ENCODE measurements at places on chromosomes 2 and 18.
A peak's percentile ranks its signal among the peaks of the same experiment; 100 is the strongest.

- no peak for DNase-seq
These were observed 126.4 kb downstream of the CCBE1 start for GRCh38 chr18:59570796-59571195.

DNA sequence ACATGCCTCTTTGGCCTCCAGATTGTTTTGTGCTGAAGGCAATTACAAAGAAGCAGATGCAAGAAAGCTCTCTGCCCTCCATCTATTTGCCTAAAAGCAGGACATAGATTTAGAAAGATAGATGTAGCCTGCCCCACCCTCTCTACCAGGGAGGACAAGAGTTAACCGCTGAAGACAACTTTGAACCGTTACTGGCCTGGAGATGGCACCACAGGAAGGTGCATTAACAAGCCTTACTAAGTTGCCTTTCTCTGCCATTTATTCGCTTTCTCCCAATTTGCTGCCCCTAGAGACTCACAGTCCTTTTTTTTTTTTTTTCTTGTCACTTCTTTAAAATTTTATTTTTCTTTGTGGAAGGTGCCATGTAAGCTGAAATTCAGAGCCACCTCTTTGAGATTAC is 28.8 kb upstream of the RMDN2 start:
- no peak for DNase-seq

DNA sequence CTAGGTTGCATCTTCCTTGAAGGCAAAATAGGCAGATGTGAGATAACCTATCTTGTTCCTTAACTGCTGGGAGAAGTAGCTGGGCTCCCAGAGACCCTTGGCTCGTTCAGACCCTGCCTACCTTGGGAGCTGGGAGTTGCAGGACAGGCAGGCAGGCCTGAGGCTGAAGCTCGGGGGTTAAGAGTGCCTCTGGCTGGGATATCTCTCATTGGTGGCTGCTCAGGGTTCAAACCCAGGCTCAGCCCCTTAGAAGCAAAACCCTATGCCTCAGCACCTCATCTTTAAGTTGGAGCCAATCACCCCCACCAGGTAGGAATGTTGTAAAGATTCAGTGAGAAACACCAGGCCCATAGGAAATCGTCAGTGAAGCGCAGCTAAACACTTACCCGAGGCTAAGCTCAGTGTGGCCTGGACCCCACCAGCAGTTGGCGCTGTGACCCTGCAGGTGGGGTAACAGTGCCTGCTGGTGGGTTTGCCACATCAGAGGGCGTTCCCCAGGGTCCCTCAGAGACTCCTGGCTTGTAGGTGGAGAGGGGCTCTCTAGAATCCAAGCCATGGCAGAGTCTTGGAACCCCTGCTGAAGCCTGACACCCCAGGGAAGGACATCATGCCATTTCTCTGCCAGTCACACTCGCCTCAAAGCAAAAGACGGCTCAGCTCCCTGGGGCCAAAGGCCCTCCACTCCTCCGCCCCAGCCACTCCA is 54.6 kb upstream of the GPR17 start:
- peak; percentile 83 for DNase-seq

DNA sequence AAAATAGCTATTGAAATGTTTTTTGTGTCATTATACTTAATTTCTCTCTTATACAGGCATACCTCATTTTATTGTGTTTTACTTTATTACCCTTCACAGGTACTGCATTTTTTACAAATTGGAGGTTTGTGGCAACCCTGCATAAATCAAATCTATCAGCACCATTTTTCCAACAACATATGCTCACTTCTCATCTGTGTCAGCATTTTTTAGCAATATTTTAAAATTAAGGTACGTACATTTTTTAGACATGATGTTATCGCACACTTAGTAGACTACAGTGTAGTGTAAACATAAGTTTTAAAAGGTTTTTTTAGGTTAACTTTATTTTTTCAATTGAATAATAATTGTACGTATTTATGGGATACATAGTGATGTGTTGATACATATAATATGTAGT is 30.8 kb upstream of the RALBP1 start:
- no peak for DNase-seq

DNA sequence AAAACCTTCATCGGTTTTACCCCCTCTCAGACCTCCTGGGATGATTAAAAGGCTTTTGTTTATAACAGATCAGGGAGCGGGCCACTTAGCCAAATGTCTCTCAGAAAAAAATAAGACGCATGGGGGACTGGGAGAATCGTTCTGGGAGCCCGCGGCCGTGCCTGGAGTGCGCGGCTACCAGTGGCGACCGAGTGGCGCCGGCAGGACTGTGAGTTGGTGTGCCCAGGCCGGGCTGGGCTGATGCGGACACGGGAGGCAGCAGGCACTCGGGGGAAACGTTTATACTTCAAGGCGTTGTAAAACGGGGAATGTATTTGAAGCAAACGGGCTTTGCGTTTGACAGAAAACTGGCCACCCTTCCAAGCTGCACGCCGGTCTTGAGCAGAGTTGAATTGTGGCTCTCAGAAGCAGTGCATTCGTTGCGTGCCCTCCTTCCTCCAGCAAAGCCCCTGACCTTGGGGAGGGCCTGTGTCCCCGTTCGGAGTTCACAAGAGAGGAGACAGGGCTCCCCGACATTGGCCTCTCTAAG is 4.7 kb upstream of the HOXD10 start:
- DNase-seq, result no peak

DNA sequence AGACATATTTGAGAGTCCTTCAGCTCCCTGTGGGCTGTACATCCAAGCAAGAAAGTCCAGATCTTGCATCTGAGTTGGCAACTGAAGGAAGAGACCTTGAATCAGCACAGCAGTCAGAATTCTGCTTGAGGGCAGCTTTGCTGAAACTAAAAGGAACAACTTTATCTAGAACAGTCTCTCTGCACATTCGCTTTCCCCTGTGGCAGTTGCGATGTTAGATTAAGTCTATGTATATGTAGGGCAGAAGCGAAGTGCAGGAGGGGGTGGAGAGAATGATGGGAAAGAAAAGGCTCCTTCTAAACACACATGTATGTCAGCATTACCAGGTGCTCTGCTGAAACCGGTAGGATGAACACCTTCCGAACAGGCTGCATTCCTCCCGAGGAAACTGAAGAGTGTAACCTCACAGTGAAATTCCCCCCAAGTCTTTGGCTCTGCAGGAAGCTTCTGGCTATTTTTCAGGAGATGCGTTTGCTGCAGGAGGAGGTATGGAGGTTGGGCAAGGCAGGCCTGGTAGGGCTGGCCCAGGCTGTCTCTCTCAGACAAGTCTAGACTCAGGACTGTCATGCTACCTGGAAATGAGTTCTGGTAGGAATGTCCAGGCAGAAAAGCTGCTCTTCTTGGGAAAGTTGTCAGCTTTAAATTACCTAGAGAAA is 70.0 kb upstream of the ATL2 start:
- no peak for DNase-seq

GRCh38 chr2:27810455-27810854 is 38.9 kb downstream of the MRPL33 start:
- DNase-seq, result no peak

DNA sequence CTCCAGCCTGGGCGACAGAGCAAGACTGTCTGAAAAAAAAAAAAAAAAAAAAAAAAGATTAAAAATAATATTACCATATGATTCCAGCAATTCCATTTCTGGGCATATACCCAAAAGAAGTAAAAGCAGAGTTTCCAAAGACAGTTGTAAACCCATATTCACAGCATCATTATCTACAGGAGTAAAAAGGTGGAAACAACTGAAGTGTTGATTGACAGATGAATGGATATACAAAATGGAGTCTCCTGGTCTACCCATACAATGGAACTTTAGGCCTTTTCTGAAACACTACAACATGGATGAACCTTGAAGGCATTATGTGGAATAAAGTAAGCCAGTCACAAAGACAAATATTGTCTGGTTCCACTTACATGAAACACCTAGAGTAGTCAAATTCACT is 5.7 kb downstream of the RNU4ATAC start:
- no peak for DNase-seq

DNA sequence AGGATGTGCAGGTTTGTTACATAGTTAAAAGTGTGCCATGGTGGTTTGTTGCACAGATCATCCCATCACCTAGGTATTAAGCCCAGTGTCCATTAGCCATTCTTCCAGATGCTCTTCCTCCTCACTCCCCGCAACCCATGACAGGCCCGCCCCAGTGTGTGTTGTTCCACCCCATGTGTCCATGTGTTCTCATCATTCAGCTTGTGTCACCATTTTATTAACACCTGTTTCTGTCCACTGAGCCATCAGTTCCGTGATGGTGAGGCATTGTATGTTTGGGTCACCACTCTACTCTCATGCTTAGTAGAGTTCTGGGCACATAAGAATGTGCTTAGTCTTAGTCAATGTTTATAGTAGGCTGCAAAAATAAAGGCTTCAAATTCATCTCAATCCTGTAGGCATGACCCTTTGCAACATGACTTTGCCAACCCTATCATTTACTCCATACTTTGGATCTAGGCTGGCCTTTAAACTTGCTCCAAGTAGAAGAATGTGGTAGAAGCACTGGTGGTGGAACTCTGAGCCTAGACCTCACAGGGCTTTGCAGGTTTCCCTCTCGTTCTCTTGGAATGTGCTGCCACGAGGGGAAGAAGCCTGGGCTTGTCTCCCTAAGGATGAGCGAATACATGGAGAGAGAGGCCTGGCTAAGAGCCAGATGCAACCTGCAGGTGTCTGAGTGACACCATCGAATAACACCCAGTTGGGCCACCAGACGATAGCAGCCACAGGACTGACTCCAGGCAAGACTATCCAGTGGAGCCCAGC is 161.5 kb downstream of the NAPG start:
- no peak for DNase-seq

- no peak for DNase-seq
These were observed 87.5 kb downstream of the BOD1L2 start for GRCh38 chr18:57234346-57234745.

DNA sequence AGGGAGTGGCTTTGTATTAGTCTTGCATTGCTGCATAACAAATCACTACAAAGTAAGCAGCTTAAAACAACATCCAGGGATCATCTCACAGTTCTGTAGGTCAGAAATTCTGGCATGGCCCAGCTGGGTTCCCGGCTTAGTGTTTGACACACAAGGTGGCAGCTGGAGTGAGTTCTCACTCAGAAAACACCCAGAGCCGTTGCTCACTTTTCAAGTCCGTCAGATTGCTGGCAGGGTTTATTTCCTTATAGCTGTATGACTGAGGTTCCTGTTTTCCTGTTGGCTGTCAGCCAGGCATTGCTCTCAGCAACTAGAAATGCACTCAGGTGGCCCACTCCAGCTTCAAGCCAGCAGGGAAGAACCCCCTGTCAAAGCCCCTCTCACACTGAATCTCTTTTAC is 324.1 kb downstream of the CCDC178 start:
- DNase-seq, result no peak

DNA sequence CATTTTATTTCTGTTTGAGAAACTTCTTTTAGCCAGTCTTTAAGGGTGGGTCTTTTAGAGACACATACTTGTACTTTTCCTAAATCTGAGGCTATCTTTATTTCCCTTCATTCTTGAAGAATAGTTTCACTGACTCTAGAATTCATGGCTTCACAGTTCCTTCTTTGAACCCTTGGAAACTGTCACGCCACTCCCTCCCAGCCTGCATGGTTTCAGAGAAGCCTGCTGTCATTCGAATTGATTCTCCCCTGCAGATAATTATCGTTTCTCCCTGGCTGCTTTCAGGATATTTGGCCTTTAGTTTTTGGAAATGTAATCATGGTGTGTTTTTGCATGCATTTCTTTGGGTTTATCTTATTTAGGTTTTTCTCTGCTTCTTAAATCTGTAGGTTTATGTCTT is 72.0 kb upstream of the REV1 start:
- no peak for DNase-seq

Measured in endothelial cell (in vitro differentiated cells).